ENCODE measurements at places on chromosomes 4 and X.

DNA sequence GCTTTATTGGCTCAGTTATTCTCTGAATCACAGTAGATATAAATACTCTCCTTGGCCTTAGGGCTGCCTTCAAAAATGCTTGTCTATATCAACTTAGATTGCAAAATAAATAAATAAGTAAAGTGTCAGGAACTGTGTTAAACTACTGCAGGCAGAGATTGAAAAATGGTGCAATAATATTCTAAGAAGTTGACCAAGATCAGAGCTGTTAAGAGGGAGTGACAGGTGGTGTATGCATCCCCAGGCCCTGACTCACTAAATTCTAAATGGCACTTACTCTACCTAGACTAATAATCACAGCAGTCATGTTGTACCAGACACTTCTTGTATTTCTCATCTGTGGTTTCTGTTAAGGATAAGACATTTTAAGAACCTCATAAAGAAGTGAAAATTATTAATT lies 235.1 kb upstream of the SPOCK3 start:
- no peak for DNase-seq

- no peak for DNase-seq
These were observed 25.1 kb downstream of the RRAGB start for GRCh38 chrX:55742649-55743048.

DNA sequence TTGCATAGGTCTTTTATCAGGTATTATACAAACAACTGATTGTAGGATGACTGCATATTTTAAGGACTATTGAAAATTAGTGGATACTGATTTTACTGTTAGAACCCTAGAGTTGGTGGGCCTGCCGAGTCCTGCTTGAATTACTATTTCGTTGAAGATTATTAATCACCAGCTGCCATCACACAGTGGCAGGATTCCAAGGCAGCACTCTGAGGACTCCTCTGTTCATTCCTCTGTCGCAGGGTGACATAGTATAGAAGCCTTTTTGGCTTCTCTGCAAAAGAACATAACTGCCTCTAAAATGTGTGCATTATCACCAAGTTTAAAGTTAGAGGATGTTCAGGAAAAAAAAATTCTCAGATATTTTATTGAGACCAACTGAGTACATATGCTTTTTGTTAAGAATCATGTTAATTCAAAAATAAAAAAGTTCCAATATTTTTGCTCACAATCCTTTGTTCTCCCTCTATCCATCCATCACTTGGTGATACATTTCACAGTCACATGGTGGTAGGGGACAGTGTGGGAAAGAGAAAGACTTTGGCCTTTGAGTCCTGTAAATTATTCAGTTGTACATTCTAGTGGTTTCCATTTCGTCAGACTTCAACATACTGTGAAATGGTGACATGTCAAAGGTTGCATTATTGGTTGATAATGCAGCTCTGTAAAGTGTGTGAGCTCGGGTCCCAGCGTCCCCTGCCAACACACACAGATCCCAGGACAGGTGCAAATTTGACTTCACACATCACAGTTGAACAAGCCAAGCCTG lies 332.5 kb downstream of the GRID2 start:
- DNase-seq, result no peak

DNA sequence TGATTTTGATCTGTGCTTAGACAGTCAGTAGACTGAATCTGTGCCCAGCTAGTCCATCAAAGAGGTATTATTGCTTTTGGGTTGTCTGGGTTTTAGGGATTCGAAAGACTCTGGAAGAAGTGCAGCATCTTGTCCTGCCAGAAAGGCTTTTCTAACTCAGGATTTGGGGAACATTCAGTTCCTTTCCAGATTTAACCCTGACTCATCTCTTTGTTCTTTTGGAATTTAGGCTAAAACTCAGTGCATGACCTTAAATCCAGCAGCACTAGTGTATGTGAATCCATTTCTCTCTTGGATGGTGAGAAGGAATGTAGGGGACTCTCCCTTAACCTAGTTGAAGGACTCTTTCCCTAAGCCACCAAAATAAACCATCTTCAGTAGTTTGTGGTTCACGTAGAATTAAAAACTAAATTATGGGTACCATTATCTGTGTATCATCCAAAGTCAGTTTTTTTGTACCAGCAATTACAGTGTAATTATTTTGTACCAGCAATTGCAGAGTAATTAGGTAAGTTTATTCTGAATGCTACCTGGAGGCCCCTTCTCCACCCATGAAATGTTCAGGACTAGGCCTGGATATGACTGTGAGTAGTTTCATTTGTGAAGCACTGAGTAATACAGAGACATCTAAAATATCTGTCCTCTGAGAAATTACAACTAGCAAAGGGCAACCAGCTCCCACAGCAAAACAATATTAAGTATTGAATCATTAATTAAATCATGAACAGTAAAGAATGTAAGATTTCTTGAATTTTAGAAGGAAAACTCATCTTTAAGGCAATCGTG lies 384.0 kb downstream of the TMA16 start:
- no peak for DNase-seq

DNA sequence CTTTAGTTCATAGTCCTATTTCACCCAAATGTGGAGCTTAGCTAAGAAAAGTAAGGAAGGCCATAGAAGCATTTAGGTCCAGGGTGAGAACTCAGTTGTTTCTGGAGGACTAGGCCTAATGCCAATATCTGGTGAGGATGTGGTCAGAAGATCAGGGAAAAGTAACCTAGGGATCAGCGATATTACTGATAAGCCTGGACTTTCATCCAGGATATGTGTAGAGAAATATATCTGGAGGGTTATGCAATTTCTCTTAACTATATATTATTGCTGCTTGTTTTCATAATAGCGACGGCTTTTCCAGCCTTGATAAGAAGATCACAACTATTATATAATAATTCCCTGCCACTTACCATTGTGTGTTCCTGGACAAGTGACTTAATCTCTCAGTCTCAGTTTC lies 81.1 kb downstream of the FRAS1 start:
- no peak for DNase-seq

DNA sequence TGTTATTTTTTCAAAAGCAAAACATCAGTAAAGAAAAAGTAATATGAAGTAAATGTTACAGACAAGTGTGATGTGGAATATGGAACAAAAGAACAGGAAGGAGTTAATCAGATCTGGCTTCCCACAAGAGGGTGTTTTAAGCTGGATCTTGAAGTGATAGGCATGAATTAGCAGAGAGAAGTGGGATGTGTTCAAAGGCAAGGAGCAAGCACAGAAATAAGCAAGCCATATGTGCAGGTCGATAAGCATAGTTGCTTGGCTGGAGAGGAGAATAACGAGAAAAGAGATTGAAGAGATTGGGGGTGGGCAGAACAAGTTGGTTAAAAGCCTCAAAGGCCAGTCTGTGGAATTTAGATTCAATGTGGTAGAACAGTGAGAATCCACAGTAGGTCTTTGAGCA lies 60.9 kb upstream of the PRPS1 start:
- DNase-seq, result no peak

- DNase-seq, result no peak
These were observed 111.9 kb upstream of the GALNT7 start for GRCh38 chr4:173056710-173057109.

DNA sequence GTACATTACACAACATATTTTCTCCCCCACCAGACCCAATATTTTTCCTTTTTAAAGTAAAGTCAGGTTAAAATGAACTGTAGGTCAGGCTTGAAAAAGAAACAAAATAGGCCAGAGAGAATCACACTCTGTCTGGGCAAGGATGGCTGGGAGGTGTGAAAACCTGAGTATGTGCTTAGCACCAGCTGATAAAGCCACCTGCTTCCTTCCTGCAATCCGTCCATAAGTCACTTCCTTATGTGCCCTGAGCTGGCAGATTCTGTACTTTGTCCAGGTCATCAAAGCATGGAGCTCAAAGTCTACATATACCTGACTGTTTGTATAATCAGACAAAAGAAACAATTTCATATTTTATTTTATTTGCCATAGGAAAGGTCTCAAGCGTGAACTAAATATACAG lies 37.7 kb downstream of the ANTXR2 start:
- DNase-seq, result no peak

DNA sequence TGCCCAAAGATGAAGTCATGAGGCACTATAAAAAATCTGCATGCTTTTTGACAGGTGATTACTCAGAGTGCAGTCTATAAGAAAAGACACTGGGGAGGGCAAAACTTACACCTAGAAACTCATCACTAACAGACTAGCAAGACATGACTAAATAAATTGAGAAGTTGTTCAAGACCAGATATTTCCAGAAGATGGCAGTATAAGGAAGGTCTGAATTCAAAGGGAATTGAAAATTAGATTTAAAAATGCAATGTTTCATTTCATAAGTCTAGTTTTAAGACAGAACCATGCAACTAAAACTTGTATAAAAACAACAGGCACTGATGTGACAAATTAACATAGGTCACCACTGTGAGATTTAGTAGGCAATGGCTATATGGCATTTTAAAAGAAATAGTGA lies 232.5 kb upstream of the POF1B start:
- DNase-seq, result no peak

GRCh38 chr4:65971686-65972085 lies 301.4 kb upstream of the EPHA5 start:
- no peak for DNase-seq

GRCh38 chrX:18360867-18361266 lies 6.4 kb upstream of the SCML2 start:
- no peak for DNase-seq

DNA sequence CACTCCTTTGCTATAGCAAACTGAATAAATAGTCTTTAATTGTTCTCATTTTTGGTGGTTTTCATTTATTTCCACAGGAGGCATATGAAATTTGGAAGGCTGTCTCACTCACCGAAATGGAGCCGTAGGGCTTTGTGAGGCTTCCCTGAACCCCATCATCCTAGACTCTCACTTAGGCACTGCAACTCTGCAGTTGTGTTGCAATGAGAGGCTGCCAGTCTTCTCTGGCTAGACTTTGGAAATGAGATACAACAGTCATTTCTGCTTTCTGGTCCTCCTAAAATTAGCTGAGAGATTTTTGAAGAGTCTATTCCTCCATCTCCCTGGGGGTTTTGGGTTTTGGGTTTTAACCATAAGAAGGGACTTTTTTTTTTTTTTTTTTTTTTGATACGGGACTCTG lies 146.5 kb downstream of the SH3BGRL start:
- DNase-seq, result no peak

DNA sequence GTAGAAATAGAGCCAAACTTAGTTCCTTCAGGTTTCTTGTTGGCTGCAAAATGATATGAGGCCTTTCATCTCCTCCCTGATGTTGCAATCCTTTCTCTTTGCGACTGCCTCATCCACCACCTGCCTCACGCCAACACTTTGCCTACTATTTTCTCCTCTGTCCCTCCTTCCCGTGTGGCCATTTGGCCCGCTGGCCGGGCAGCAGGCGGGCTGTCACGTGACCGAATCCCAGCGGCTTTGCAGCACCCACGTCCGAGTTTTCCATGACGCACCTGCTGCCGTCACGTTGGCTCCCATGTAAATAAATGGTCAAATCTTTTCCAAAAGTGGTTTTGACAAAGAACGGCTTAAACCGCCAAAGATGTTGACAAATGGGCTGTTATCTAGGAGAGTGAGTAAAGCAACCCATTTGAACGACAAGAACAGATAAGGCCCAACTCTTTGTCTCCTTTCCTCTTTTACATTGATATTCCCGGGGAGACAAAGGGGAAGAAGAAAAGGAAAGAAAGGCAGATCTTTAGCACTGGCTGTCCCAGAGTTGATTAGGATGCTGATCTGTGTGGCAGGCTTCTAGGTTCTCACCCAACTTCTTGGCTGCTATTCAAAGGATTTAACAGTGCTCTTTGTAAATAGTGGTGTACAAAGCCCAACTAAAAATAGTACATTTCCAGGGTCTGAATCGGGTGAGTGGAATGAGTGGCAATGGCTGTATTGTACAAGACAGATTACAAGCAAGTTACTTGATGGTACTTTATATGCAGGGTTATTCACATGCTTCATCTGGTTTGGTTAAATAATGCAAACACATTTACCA lies 174.2 kb upstream of the JADE1 start:
- no peak for DNase-seq

GRCh38 chrX:119605464-119606279 lies 552 bp downstream of the NKRF start:
- DNase-seq, result peak; percentile 2

DNA sequence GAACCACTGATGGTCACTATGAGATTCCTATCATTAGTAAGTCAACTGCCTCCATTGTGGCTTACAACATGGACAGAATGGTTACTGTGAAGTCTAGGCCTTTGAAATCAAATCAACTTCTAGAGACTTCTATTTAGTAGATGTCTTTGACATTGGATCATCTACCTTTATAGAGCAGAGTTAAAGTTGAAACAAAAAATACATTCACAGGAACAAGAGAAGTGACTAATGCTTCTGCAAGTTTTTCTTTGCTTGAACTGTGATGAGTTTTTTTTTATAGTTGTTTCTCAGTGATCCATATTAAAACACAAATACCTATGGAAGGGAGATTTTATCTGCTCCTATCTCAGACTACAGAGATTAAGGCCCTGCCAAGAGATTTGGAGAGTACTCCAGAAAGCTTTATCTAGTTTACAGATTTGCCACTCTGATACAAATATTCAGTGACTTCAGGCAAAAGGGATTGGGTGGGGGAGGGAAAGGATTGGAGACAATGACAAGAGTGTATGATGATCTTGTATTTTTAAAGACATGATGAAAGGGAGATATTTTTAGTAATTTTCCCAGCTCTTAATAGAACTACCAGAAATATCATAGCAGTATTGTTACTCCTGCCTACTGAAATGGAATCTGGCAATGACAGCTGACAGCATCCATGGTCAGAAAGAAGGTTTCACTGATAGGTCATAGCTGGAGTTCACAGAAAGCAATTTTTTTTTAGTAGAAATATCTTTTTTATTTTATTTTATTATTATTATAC lies 16.0 kb upstream of the EPGN start:
- no peak for DNase-seq

DNA sequence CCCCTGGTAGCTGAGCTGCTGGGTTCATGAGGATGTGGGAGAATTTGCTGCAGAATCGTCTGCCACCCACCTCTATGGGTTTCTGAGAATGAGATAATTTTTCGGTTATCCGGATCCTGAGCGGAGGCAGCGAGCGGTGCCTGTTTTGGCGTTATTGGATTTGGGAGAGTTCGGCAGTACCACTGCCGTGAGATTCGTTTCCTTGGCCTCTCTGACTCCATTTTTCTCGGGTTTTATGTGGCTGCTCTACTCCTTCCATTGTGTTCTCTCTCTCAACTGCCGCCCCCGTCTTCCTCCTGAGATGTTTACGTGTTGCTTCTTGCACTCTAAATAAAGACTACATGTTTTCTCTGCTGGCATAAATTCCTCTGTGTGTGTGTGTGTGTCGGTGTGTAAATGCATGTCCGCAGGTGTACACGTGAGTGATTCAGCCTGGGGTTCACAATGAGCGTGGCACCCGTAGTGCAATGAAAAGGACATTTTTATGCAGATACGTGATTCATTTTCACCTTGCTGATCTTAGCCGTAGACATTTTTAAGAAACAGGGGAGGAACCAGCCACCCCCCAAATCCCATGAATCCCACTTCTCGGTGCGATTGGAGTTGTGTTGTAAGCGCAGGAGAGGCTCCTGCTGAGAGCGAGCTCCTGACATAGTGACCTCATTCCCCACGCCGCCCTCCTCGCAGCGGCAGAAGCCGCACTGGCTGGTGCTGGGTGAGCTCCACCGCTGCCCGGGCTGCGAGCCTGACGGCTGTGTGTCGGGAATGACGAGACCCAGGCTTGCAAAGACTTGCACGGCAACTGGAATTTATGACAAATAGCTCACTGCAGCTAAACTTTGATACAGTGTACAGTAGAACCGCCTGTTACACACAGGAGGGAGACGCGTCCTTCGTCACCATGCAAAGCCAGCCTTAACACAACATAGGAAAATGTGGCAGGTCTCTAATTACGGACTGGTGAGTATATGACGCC lies 82.2 kb downstream of the STOX2 start:
- no peak for DNase-seq

- DNase-seq, result no peak
These were observed 254.6 kb downstream of the DCTD start for GRCh38 chr4:182662551-182662950.

- no peak for DNase-seq
These were observed 34.3 kb upstream of the GUCY1A1 start for GRCh38 chr4:155632310-155632840.

All from stimulated activated CD4-positive, alpha-beta T cell treated with anti-CD3 and anti-CD28 coated beads, Interleukin-1b, Interleukin-23, amount 100 ng/mL, for 1 hour (primary cell).